ENCODE measurements at places on chromosomes 7 and 10. TPM values are rescaled to one million over a fixed set of nuclear protein-coding genes. Genes with fewer than 3 reads are reported as not detected.

The LRIT2 gene
- not detected for total RNA-seq

The NANOS1 gene
- 2.6 TPM for total RNA-seq

The LFNG gene
- 15.2 TPM for total RNA-seq

The CDHR1 gene
- 0.13 TPM for total RNA-seq

The JAKMIP3 gene
- total RNA-seq, result 0.79 TPM

The PRSS37 gene
- total RNA-seq, result not detected

The EVX1 gene
- total RNA-seq, result 0.19 TPM

The PMS2 gene
- total RNA-seq, result 14.1 TPM

The GPR37 gene
- total RNA-seq, result 0.54 TPM

The ABCC2 gene
- total RNA-seq, result 114 TPM

The SLC26A4 gene
- total RNA-seq, result 0.02 TPM

All from A549 treated with dexamethasone at 1 μM for 4 hours (cell line).